EH (cell line): ENCODE measurements at places on chromosomes 3 and 15.
A peak's percentile ranks its signal among the peaks of the same experiment; 100 is the strongest.

DNA sequence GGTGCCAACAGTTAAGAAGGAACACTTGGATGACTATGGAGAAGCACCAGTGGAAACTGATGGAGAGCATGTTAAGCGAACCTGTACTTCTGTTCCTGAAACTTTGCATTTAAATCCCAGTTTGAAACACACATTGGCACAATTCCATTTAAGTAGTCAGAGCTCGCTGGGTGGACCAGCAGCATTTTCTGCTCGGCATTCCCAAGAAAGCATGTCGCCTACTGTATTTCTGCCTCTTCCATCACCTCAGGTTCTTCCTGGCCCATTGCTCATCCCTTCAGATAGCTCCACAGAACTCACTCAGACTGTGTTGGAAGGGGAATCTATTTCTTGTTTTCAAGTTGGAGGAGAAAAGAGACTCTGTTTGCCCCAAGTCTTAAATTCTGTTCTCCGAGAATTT lies 3.0 kb downstream of the SKIL start:
- no peak for DNase-seq

- peak; percentile 79 for DNase-seq
Measured at GRCh38 chr3:169044331-169045113, 619.0 kb downstream of the MECOM start.

GRCh38 chr15:60744826-60745460 lies 266.0 kb upstream of the ICE2 start:
- peak; percentile 20 for DNase-seq

DNA sequence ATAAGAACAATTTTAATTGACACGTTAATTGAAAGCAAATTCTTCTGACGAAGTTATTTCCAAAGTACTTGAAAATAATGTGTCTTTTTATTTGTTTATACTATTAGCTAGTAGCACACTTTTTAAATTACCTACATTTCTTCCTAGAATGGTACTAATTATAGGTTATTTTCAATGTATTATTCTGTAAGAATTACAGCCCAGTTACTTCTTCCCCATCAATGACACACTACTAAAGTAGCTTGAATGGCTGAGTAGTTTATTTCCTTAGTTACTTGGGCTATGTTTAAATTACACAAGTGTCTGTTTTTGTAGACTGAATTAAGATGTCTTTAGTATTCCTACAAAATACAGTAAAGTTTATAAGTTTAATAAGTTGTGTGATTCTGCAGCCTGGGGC lies 217.6 kb upstream of the IL12A start:
- DNase-seq, result peak; percentile 70

DNA sequence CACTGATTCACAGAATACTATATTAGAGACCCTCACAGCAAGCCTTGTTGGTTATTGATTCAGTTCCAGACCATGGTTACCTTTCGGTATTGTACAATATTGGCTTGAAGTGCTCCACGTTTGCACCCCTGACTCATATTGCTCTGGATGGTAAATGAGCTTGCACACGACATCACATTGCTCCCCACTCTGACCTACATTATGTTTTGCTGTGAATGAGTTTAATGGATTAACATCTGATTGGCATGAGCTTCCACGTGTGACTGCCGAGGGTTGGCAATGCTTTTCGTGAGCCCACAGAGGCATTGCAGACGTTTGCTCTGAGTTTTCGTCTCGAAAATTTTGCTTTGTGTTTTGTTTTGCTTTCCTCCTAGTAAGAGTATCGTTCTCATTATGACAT lies 225.8 kb upstream of the ICE2 start:
- no peak for DNase-seq

- DNase-seq, result peak; percentile 71
Measured at GRCh38 chr3:194322678-194323211, 28.4 kb downstream of the CPN2 start.

GRCh38 chr15:64004587-64004986 lies 41.7 kb downstream of the DAPK2 start:
- peak; percentile 26 for DNase-seq

DNA sequence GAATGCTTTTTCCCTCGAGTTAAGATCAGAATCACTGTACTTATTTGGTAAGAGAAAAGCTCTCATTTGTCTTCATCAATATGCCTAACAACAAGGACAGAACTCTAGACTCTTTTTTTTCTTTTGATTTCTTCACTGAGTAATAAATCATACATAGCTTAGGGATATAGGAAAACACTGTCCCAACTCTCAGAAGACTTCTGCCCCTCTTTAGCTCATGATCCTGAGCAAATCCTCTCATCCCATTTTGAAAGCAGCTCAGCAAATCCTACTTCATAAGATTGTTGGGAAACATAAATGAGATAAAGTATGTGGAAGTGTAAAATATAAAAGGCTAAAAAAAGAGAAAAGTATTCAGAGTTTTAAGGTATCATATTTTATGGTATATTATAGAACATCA lies 141.7 kb downstream of the ATP8B4 start:
- DNase-seq, result no peak

GRCh38 chr3:98972155-98972554 lies 70.7 kb upstream of the DCBLD2 start:
- peak; percentile 94 for DNase-seq

- no peak for DNase-seq
Measured at GRCh38 chr3:62589078-62589477, 215.7 kb upstream of the FEZF2 start.

- no peak for DNase-seq
Measured at GRCh38 chr3:178671377-178671776, 135.1 kb downstream of the KCNMB2 start.

- DNase-seq, result no peak
Measured at GRCh38 chr3:177465257-177465642, 268.0 kb upstream of the TBL1XR1 start.

DNA sequence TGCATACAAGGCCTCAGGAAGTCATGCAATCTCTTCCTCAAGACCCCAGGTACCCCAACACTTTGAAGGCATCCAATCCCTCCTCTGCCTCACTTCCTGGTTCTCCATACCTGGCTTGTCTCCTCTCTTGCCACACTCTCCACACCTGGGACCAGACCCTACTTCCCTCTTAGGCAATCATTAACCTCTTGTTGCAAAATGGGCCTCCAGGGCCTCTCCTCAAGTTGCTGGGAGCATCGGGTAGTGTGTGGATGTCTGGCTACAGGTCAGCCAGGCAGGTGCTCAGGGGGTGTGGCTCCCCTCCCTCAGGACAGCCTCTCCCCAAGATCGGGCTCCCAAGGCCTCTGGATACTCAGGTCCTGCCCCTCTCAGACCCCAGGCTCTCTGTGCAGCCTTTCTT lies 8.6 kb downstream of the PLA2G4E start:
- DNase-seq, result no peak

DNA sequence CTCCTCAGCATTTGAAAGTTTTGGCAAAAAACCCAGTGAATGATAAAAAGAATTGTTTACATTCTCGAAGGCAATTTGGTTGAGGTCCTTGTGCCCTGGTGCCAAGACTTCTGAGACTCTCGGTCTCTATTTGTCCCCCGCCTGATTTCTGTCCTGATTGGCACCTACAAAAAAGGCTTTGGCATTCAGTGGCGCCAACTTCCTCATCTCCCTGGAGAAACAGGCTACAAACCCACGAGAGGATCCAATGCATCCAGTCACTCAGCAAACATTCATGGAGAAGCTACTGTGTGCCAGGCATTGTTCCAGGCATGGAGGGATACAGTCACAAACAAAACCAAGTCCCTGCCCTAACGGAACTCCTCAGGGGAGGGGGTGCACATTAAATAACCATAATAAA lies 42.7 kb downstream of the HES1 start:
- no peak for DNase-seq

DNA sequence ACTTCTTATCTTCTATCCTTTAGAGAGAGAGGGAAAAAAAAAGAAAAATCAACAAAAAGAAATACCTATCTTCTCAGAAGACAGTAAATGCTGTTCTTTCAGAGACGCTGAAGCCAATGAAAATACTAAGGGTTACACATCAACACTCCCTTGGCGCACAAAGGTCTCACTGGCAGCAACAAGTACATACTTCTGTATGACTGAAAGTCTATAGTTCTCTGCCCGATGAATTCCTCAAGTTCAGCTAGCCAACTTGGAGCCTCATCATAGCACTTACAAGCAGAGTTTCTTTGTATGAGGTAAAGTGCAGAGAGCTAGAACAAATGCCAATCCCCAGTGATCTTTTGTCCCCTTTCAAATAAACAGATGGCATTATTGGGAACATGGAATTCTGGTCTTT lies 62.7 kb downstream of the CPNE4 start:
- no peak for DNase-seq

GRCh38 chr15:72200395-72201237 lies 3.0 kb upstream of the GRAMD2A start:
- no peak for DNase-seq

- DNase-seq, result no peak
Measured at GRCh38 chr3:48716508-48716981, 476 bp downstream of the IP6K2 start.

DNA sequence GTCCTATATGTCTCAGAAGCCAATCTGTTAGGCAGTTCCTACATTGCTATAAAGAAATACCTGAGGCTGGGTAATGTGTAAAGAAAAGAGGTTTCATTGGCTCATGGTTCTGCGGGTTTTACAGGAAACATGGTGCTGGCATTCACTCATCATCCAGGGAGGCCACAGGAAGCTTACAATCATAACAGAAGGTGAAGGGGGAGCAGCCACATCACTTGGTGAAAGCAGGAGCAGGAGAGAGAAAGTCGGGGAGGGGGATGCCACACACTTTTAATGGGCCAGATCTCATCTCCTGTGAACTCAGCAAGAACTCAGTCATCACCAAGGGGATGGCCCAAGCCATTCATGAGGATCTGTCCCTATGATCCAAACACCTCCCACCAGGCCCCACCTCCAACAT lies 9.1 kb downstream of the SLC49A4 start:
- DNase-seq, result no peak

DNA sequence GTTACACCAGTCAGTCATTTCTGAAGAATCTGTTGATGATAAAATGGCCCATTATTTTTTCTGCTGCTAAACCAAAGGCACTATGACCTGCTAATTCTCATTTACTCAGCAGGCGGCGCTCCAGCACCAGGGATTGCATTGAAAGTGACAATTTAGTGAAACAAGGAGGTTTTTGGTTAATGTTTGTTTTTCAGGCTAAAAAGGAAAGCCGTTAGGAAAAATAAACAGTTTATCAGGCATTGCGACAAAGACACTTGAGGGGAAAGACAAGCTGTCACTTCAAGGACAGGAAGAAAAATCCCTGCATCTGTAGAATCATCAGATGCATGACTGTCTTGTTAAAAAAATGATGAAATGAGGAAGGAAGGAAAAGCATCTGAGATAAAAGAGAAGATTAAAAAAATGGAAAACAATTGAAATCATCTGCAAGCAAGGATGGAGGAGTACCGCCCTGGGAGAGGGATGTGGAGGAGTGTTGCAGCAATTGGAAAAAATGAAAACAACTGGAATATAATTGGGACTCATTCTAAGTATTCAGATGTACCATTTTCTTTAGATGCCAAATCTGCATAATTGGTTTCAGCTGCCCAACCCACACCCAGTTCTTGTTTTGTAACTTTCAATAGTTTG lies 54.0 kb downstream of the NR1D2 start:
- peak; percentile 68 for DNase-seq

DNA sequence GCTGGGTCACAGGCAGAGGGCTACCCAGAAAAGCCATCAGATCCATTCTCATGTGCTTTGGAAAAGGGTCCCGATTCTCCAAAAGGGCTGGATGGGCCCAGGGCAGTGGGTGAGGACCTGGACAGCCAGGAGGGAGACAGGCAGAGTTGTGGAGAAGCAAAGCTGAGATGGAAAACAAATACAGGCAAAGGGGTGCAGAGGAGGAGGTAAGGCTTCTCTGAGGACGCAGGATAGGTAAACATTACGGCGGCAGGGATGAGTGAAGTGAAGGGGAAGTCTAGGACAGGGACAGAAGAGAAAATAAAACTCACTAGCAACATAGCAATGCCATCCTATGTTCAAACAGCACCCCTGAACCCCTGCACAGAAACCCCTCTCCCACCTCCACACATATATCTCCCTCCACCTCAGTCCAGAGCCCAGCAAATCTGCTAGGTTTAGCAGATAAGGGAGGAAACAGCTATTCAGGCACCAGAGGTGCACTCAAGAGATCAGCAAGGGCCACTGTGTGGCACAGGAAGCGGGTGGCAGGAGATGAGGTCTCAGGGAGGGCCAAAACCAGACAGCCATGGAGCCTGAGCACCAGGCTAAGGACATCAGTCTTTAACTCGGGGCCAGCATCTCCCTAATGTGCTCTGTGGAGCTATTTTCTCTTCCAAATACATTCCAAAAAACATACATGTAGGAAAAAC lies 51.3 kb downstream of the HOMER2 start:
- DNase-seq, result no peak

GRCh38 chr15:44219073-44219472 lies 24.0 kb upstream of the FRMD5 start:
- DNase-seq, result no peak

- DNase-seq, result no peak
Measured at GRCh38 chr3:50415816-50416215, 56.5 kb upstream of the TMEM115 start.

GRCh38 chr15:36109943-36110658 lies 469.3 kb upstream of the CDIN1 start:
- peak; percentile 69 for DNase-seq
